ENCODE measurements at places on chromosomes 5 and 9. TPM values are rescaled to one million over a fixed set of nuclear protein-coding genes. Genes with fewer than 3 reads are reported as not detected.

Gene CDH6
- total RNA-seq, result 127 TPM

Gene LOX
- 0.90 TPM for total RNA-seq

Gene ALDOB
- 36.7 TPM for total RNA-seq

DNA sequence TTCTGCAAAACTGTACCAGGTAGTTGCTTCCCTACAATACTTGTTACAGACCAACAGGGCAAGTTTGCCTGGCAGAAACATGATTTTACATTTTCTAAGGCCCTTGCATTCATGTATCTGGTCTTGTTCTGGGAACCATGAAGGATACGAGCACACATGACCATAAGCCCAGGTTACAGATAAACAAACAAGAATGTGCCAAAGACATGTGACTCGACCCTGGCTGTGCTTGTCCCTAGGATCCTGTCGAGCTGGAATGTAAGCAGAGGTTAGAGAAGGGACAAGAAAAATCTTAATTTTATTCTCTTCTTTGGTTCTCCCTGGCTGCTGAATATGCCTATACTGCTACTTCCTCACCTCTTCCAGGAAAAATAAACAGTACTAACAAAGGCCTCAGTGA lies 32.5 kb downstream of the PTCH1 start:
- DNase-seq, result no peak

- no peak for DNase-seq
These were observed 38.1 kb downstream of the CMYA5 start for GRCh38 chr5:79727451-79728355.

- DNase-seq, result no peak
These were observed 94.2 kb downstream of the PPIC start for GRCh38 chr5:122942164-122942914.
